Activated CD8-positive, alpha-beta memory T cell treated with anti-CD3 and anti-CD28 coated beads for 24 hours (primary cell): ENCODE measurements at places on chromosomes 3 and 15.

DNA sequence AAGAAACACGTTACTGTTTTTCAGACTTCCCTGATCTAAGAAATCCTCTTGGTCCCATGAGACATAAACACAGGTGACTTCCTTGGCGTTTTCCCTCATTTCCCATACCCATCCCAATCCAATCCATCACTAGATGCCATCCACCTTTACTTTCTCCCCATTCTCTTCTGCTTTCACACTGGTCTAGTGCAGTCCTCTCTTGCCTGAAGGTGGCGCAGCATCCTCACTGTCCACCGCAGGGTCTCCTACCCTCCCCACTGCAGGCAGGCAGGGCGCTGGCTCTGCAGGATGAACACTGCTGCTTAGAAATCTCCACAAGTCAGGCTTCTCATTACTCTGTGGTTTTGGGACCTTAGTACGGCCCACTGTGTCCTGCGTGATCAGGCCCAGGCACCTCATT lies 58.2 kb downstream of the RAB7A start:
- DNase-seq: no peak

GRCh38 chr15:33923446-33923845 lies 44.9 kb upstream of the CHRM5 start:
- DNase-seq: no peak

- DNase-seq: no peak
Measured at GRCh38 chr15:39672184-39672583, 91.3 kb downstream of the THBS1 start.

DNA sequence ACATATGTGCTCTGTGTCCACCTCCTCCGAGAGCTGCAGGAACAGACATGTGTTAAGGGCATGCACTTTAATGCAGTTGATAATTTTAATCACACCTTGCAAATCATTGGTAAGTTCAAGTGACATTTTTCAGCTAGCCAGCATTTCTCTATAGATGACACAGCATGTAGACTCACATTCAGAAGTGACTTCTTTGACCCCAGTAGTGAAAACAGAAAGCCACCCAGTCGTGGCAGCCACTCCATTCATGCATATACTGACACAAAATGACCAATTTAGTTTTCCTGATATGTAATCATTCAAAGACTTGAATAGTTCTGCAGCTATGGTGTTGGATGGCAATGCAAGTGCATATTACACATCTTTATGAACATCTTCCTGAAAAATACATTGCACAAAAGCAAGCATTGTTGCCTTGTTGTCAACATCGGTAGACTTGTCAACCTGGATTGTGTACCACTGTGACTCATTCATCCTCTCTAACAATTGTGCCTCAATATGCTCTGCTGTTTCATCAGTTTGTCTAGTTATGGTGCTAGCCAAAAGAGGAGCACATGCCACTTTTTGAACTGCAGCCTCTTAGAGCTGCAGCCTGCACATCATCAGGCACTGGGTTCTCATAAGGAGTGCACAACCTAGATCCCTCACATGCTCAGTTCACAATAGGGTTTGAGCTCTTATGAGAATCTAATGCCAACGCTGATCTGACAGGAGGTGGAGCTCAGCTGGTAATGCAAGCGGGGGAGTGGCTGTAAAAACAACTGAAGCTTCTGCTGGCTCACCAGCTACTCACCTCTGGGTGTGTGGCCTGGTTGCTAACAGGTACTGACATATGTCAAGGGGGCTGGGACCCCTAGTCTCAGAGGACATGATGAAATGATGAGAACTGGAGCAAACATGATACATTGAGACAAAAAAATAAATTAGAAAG lies 622.0 kb downstream of the PYDC2 start:
- DNase-seq: no peak

GRCh38 chr3:77648214-77648613 lies 608.3 kb downstream of the ROBO2 start:
- no peak for DNase-seq

- no peak for DNase-seq
Measured at GRCh38 chr3:106185949-106186348, 317.1 kb upstream of the CBLB start.

GRCh38 chr3:50395070-50395860 lies 35.9 kb upstream of the TMEM115 start:
- no peak for DNase-seq

- no peak for DNase-seq
Measured at GRCh38 chr3:195008816-195009215, 262.1 kb downstream of the XXYLT1 start.

- no peak for DNase-seq
Measured at GRCh38 chr15:58526647-58527192, 94.9 kb downstream of the LIPC start.

DNA sequence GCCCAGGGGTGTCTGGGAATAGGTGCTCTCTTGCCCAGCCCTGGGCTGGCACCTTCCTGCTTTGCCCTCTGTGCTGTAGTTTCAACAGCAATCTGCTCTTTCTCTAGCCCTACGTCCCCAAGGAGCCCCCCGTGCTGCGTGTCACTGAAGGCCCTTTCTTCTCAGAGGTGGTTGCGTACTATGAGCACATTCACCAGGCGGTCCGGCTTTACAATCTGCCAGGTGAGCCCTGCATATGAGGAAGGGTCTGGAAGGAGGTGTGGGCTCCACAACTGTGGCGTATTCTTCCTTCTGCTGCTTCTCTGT lies 9.6 kb downstream of the MAN2A2 start:
- no peak for DNase-seq

DNA sequence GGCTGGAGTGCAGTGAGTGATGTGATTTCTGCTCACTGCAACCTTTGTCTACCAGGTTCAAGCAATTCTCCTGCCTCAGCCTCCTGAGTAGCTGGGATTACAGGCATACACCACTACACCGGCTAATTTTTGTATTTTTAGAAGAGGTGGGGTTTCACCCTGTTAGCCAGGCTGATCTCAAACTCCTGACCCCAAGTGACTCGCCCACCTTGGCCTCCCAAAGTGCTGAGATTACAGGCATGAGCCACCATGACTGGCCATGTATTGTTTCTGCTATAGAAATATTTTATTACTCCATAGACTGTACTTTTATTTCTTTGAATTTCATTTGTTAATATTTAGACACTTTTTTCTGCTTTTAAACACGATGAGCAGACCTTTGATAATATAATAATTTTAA lies 60.4 kb downstream of the GTF2E1 start:
- DNase-seq: no peak

GRCh38 chr3:188581792-188582191 lies 427.8 kb downstream of the LPP start:
- no peak for DNase-seq

DNA sequence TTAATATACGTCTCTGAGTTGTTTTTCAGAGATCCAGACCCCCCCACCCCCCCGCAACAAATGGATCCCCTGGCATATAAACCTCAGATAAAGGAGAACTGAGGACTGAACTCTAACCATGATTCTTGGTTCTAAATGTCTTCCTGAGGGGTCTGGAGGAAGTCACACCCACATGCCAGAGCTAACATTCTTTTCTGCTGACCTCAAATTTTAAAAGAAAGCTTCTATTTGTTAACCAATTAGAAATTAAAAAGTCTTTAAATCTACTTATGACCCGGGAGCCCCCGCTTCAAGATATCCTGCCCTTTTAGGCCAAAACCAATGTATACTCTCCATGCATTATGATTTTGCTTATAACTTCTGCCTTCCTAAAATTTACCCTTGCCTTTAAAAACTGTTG lies 188.3 kb downstream of the ECT2 start:
- DNase-seq: no peak

DNA sequence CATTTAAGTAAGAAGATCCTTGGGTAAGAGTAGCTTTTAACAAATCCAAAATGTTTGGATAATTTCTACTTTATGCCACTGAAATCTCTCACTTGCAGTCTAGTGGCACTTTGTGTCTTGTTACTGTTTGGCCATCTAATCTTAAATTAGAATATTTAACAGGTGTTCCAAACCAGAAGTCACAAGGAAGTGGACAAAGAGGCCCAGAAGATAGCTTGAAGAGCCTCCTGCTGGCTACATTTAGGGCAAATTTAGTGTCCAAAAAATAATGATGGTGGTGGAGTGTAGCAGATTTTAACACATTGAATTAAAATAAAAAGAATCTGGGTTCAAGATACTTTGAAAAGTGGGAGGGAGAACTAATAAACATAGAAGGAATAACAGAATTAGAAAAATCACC lies 172.2 kb downstream of the GHSR start:
- no peak for DNase-seq

GRCh38 chr15:29765898-29766527 lies 56.3 kb downstream of the TJP1 start:
- DNase-seq: no peak

DNA sequence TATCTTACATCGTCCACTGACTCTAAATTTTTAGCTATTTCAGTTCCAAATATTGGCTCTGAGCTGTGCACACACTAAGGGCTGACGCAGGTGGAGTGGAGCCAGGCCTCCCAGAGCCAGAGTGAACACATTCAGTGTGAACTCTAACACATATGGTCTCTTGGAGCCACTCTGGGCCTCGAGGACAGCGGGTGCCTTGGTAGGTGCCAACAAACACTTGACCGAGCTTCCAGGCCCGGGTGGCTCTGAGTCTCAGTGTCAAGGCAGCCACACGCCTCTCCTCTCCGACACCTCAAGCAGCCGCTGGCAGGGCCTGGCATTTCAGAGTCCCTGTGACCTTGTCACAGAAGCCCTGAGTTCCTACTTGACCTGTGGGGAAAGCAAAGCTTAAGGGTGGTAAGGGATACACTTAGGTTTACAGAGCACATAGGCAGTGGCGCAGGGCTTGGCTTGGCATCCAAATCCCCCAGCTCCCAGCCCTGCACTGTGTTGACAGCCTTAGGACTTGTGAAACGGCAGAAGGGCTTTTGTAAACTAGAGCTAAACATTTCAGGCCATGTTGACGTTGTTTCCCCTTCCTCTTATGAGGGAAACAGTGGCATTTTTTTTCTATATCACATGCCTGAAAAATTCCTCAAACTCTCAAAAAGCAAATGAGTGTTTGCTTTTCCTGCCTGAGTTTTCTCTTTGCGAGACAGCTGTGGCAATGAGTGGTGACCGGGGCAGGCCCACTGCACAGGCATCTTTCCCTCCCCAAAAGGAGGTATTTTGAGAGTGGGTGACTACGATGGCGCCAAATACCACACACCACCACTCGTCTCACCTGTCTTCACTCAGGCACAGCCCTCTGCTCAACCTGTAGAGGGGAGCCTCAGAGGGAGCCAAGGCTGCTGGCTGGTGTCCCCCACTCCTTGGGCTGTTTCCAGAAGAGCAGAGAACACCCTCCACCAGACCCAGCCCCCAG lies 60.8 kb downstream of the DAPK2 start:
- no peak for DNase-seq

- DNase-seq: no peak
Measured at GRCh38 chr3:189168711-189169110, 3.1 kb upstream of the TPRG1 start.

GRCh38 chr15:89926158-89926557 lies 13.4 kb upstream of the ARPIN start:
- no peak for DNase-seq

DNA sequence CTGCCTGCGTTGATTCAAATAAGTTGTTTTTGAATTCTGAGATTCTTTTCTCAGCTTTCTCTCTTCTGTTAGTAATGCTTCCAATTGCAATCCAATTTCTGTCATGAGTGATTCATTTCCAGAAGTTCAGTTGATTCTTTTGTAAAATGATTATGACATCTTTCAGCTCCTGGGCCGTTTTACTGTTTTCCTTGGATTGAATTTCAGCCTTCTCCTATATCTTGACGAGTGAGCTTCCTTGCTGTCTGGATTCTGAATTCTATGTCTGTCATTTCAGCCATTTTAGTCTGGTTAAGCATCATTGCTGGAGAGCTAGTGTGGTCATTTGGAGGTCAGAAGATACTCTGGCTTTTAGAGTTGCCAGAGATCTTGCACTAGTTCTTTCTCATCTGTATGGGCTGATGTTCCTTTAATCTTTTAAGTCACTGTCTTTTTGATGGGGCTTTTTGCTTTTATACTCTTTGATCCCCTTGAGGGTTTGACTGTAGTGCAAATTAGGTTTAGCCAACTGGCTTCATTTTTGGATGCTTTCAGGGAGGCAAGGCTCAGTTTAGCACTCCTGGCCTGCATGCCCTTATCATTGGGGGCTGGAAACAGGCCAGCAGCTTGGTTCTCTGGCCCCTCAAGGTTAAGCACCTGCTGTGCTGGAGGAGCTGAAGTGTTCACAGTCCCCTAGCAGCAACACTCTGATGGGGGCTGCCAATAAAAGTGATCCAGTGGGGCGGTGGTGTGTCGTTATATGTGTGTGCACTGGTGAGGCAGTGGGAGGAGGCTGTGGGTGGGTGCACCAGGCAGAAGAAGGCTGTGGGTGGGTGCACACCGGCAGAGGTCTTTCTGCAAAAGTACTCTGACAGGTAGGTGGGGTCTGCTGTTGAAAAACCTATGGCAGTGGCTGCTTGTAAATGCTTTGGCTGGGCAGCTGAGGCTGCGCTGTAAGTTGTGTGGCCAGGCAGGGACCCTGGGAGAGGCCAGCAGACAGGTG lies 51.2 kb downstream of the MCTP2 start:
- no peak for DNase-seq

GRCh38 chr3:113698956-113699355 lies 2.5 kb upstream of the USF3 start:
- DNase-seq: no peak

DNA sequence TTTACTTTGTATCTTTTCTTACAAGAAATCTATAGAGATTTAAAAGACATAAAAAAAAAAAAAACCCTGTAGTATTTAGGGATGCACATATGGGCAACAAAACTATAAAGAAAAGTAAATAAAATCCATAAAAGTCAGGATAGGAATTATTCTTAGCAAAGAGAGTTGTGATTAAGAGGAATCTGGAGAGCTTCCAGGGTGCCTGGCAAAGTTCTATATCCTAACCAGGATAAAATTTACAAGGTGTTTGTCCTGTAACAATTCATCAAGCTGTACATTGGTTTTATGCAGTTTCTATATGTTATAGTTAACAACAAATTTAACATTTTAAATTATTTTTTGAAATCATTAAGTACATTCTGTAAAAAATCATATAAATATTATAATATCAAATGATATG lies 7.9 kb downstream of the SECISBP2L start:
- no peak for DNase-seq

DNA sequence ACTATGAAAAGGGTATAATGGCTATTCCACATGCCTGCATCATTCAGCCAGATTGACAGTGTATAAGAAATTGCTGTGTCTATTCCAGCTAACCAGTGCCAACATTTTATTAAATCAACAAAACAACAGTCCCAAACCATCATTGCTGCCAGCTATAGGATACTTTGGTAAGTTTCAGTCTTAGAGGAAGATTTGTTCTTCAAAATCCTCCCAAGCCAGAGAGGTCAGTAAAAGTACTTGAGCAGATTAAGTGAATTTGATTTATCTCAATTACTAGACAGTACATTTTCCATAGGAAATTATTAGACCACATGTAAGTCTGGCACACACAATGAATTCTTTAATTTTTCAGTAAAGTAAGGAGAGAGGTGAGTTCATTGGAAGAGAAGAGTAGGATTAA lies 50.7 kb downstream of the TFG start:
- no peak for DNase-seq

GRCh38 chr15:52414936-52415335 lies 113.7 kb downstream of the MYO5A start:
- no peak for DNase-seq
